ENCODE measurements at places on chromosomes 7 and 10. TPM values are rescaled to one million over a fixed set of nuclear protein-coding genes. Genes with fewer than 3 reads are reported as not detected.

- peaks cover 20% of the 10 kb centered on the region for H3K4me1 ChIP-seq
- H3K36me3 ChIP-seq: no peaks in the 10 kb centered on the region
- H3K27ac ChIP-seq: peak overlapping the region; percentile 66
Observed at GRCh38 chr7:75945297-75946168, 30.6 kb downstream of the POR start.

SFXN4 gene
- 21.4 TPM for total RNA-seq

FAM241B gene
- total RNA-seq: 13.7 TPM

- H3K4me3 ChIP-seq: no peak overlapping the region
- H3K36me3 ChIP-seq: no peaks in the 10 kb centered on the region
- no peaks in the 10 kb centered on the region for H3K4me1 ChIP-seq
- no peak for DNase-seq
Observed at GRCh38 chr10:14686356-14686755, 88.3 kb downstream of the FAM107B start.

DNA sequence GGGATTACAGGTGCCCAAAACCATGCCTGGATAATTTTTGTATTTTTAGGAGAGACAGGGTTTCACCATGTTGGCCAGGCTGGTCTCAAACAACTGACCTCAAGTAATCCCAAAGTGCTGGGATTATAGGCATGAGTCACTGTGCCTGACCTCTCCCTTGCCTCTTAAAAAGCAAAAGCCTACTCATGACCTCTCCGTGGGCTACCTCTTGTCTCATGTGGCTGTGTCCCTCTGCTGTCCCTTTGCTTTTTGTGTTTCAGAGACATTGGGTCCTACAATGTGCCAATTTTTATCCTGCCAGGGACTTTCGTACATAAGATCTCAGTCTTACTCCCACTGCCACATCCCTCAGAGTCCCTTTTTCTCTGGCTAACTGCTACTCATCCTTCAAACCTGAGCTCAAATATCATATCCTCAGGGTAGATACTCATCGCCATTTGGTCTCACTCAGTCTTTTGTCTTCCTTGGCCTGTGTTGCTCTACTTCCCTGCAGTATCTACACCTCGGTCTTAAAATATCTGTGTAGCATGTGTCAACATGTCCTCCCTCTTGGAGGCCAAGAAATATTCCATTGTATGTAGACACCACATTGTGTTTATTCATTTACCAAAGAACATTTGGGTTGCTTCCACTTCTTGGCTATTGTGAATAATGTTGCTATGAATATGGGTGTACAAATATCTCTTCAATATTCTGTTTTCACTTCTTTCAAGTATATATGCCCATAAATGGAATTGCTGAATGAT, 465.0 kb upstream of the KLF6 start:
- no peaks in the 10 kb centered on the region for H3K4me1 ChIP-seq
- no peak for DNase-seq
- no peak overlapping the region for H3K4me3 ChIP-seq
- no peaks in the 10 kb centered on the region for H3K27me3 ChIP-seq
- no peak overlapping the region for H3K27ac ChIP-seq
- H3K36me3 ChIP-seq: no peaks in the 10 kb centered on the region

GRCh38 chr10:3803927-3804741, 19.1 kb upstream of the KLF6 start:
- no peak for DNase-seq
- H3K27me3 ChIP-seq: no peaks in the 10 kb centered on the region
- H3K4me1 ChIP-seq: peaks cover 38% of the 10 kb centered on the region
- H3K4me3 ChIP-seq: no peak overlapping the region

DNA sequence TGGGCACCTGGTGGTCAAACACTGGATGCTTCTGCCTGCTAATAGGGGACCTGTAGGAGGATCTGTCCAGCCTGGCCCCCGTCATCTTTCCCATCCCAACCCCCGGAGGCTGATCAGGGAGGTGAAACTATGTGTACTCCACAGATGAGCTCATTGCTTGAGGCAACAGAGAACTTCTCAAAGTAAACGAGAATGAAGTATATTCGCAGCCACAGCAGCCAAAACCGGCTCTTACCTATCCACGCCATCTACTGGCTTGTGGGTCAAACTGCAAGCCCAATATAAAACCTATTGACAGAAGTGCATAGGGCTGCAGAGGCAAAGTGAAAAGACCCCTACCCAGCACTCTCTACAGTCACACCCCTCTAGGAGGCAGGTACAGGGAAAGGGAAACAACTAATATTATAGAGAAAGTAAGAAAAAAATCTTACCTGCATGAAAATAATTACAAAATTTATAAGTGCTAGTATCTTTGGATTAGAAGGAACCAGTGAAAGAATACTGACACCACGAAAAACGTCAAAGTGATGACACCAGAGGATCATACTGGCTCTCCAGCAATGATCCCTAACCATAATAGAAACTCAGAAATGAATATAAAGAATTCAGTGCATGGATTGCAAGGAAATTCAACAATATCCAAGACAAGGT, 973.5 kb downstream of the ANKRD7 start:
- no peaks in the 10 kb centered on the region for H3K36me3 ChIP-seq
- DNase-seq: peak; percentile 77
- peaks cover 9% of the 10 kb centered on the region for H3K4me1 ChIP-seq
- no peaks in the 10 kb centered on the region for H3K27me3 ChIP-seq
- no peak overlapping the region for H3K4me3 ChIP-seq
- no peak overlapping the region for H3K27ac ChIP-seq
